ENCODE measurements at places on chromosomes 16 and 17.

GRCh38 chr17:32517982-32518381, 31.2 kb downstream of the CDK5R1 start:
- DNase-seq, result no peak

DNA sequence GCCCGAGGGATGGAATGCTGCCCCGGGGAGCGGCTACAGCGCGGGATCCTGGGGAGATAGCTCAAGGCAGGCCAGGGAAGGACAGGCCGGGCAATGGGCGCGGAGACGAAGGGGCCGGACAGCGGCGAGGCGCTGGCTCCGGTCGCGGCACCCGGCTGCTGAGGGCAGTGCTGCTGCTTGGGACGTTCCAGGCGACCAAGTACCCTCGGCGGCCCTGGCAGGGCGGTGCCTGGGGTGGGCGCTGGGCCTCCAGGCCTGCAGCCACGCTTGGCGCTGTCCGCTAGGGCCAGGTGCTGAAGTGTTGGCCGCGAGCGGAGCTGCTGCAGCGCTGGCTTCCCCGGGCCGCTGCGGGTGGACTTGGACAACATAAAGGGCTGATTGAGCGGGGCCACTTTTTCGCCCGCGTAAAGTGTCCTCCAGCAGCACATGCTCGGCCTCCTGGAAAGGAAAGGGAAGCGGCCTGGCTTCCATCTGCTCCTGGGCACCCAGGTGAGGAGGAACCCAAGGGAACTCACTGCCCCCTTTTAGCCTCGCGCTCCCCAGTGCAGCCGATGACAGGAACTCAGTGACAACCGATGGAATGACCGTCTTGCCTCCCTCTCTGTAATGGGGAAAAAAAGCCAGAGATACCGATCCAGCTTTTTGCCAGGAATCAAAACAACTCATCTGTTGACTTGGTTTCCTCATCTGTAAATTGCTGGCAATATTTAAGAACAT, 23.7 kb downstream of the CLEC3A start:
- DNase-seq, result no peak

DNA sequence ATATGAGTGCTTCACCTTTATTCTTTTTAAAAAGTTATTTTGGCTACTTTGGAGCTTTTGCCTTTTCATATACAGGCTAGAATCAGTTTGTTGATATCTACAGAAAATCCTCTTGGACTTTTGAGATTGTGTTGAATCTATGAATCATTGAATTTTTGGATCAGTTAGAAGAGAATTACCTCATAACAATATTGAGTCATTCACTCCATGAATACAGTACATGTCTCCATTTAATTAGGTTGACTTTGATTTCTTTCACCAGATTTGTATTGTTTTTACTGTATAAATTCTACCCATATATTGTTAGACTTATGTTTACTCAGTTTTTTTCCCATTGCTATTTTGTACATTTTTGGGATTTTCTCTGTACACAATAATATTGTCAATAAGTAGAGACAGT, 54.4 kb downstream of the TAOK1 start:
- DNase-seq, result no peak

DNA sequence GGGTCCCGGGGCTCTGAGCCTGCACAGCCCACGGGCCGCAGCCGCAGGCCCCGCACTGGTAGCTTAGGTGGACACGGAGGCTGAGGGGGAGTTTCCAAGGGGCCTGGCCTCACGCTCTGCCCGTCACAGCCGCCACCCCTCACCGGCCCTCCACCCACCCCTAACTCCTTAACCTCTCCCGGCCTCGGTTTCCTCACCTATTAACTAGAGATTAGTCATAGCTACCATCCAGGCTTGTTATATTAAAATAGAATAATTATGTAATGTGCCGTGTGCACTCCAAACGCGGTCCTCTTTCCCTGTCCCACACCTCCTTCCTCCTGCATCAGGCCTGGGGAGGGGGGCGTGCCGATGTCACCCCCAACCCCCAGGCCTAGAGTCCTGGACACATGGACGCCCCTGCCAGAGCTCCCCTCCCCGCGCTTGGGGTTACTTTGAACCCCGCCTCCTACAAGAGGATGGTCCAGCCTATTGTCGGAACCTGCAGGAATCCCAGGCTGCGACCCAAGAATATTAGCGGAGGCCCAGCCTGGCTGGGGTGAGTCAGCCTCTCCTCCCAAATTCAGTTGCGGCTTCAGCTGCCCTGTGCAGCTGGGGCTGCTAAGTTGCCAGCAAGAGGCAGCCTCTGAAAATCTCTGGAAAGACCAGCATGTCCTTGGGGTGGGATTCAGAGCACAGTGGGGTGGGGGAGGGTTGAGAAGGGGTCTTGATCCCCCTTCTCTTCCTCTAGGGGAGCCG, 17.3 kb downstream of the SOCS3 start:
- no peak for DNase-seq

- DNase-seq, result no peak
Observed at GRCh38 chr16:77551357-77551756, 116.5 kb upstream of the ADAMTS18 start.

DNA sequence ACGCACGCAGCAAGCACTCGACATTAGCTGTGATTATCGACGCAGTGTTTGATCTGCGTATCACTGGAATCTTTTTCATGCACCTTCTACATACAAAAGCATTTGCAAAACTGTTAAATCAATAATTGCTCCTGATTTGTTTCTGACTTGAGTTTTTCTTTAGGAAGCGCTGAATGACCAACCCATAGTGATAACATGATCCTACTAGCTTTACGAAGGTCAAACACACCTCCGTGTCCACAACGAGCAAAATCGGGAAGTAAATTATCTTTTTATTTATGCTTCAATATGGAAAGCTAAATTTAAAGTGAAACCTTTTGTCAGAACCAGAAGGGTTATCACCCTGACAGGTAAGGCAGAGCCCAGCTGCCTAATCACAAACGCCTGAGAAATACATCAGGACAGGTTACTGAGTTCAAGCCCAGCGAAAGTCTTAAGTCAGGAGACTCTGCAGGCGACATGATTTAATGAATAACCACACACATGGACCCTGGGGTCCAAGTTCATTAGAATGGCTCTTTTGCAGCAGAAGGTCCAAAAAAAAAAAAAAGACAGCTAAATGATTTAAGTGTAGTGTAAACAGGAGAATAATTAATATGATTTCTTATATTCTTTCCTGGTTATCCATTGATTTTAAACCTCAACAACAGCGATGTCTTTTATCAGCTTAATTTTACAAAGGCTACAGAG, 104.2 kb downstream of the ADCY9 start:
- DNase-seq, result no peak

DNA sequence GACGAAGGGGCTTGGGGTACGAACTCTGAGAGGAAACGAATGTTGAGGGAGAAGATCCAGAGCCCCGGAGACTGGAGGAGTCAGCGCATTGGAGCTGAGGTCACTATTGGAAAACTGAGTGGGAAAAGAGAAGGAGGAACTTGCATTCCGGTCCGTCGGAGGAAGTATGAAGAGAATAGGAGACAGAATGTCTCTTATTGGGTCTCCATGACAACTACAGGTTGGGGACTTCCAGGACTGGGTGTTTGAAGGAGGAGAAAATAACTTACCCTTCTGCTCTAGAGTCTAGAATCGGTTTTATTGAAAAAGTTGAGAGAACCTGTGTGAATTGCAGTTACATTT, 537 bp downstream of the GOSR1 start:
- DNase-seq, result no peak

- DNase-seq, result no peak
Observed at GRCh38 chr16:16131659-16132058, 91.6 kb downstream of the ABCC6 start.

- DNase-seq, result no peak
Observed at GRCh38 chr17:72460711-72461110, 339.9 kb downstream of the SOX9 start.

DNA sequence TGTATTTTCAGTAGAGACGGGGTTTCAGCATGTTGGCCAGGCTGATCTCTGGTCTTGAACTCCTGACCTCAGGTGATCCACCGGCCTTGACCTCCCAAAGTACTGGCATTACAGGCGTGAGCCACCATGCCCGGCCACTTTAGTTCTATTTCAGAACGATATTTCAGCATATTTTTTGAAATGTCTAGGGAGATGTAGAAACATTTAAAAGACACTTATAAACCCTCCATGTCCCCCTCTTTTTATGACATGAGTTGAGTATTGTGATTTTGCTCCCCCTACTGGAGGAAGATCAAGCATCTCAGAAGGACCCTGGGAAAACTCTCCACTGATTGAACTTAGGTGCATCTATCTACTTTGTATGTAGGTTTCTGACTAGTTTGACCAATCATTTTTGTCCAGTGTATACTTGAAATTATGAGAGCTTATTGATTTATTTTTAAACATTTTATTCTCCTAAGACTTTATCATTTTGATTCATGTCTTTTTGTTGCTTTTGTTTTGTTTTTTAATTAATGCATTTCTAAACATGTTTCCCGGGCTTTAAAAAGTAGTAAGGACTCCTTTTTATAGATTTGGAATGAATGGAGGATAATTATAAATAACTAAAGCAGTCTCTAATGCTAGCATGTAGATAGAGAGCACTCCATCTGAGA, 105.1 kb downstream of the CHD9 start:
- DNase-seq, result no peak

Data from epithelial cell of proximal tubule (primary cell).